ENCODE measurements at places on chromosomes 7 and 10.

DNA sequence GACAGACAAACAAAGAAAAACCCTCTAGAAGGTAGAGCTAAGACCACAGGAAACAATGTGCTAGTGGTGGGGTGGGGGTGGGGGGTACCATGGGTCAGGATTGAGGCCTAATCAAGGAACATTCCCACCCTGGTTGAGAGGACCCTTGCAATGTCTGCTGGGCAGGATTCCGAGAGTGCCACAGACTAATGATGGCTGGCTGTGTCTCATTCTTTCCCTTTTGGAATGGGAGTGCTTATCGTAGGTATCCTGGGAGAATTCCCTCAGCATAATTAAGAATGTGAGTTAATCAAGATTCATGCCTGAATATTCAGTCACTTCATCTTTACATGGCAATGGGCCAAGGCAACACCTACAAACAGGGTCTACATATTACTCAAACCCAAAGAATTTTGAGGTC is 14.7 kb upstream of the MTPN start:
- DNase-seq, result no peak

GRCh38 chr10:88598055-88598454 is 11.5 kb downstream of the LIPJ start:
- no peak for DNase-seq

DNA sequence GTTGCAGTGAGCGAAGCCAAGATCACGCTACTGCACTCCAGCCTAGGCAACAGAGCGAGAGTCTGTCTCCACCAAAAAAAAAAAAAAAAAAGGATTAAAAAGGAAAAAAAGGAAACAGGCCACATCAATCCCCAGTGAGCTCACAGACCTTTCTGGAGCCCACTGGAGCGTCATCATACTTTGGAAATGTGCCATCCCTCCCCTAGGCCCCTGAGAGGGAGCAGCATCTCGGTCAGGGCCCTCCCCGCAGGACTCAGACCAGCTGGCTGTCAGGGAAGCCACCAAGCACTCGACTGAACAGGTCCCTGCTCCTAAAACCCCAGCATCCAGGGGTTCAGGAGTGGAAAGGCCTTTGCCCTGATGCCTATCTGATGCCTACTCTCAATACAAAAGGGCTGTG is 97.9 kb upstream of the SH2B2 start:
- no peak for DNase-seq

- DNase-seq, result no peak
These were observed 29.4 kb upstream of the SLF2 start for GRCh38 chr10:100883312-100883821.

DNA sequence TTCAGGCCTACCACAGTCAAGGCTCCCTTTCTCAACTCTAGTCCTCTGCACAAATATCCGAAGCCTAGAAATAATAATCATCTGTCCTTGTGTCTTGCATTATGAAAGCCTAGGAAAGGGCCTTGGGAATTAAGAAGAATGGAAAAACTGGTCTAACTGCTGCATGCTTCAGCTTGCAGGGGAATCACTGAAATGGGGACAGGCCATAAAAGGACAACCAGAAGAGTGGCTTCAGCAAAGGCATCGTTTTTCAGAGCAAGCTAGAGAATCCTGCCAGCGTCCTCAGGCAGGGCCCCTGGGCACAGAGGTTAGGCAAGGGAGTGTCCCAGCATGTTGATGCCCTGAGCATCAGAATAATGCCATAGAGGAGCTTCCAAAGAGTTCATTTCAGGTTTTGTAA is 13.2 kb downstream of the ERVW-1 start:
- no peak for DNase-seq

GRCh38 chr10:80945264-80945880 is 407.7 kb downstream of the SH2D4B start:
- no peak for DNase-seq

DNA sequence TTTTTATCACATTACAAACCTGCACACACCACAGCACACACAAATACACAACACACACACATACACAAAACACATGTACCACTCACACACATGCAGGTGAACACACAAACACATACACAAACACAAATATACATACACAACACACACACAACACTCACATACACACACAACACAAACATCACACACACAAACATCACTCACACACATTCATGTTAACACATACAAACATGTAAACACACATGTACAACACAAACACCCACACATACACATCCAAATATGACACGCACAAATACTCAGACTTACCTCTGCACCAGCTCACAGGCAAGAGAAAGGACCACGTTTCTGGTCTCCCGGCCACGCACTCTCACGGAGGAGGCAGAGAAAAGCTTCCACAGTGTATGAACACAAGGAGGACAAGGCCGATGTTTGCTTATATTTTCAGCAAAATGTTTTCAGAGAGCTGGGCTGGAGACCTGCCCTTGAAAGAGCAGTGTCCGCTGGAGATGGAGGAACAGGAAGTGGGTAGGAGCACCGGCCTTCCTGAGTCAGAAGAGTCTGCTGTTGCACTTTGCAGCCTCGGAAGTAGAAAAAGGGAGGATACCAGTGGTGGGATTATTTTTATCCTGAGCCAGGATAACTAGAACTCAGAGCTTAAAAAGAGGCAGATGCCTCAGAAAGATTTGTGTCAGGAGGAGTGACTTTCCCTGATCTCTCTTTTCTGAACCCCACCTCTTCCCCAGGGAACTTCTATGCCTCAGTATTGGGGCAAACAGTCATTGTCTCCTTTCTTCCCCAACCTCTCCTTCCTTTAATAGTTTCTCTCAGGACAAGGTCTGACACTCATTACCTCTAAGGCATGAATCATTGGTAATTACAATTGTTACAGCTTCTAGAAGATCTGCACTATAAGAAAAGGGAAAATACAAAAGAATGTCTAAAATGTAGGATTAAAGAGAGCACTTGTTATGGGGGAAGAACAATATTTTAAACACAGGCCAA is at the start of gene GIMAP6:
GIMAP6 (minus strand) TSS at position 520 of the 999 bp plus-strand sequence. CDS start 2,243 bp downstream, outside the sequence.
- peak; percentile 43 for DNase-seq

GRCh38 chr10:119367841-119368549 is 160.6 kb downstream of the GRK5 start:
- DNase-seq, result no peak

DNA sequence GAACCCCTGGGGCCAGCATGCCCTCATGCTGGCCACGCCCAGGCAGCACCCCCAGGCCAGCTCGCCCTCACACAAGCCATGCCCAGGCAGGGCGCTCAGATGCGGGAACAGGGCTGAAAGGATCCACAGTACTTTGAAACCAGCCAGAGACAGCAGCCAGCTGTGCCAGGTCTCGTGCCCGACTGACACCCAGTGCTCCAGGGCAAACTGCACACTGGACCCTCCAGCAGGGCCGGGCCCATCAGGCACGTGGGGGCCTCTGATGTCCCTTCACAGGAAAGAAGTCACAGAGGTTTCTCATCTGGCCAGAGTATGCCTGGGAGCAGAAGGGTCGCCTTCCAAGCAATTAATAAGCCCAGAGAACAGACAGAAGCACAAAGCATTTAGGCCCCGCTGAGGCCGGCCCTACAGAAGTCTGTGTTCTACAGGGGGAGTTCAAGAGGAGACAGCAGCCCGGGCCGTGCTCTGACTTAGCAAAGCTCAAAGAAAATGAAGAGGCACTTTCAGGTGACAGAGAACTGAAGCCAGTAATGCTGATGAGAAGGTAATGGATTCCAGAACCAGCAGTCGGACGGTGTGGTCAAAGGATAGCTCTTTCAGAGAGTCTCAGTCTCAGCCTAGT is 21.4 kb downstream of the MAD1L1 start:
- DNase-seq, result no peak

GRCh38 chr10:29994811-29995210 is 64.6 kb downstream of the JCAD start:
- no peak for DNase-seq

- no peak for DNase-seq
These were observed 281.9 kb downstream of the PRPF18 start for GRCh38 chr10:13868528-13869294.

DNA sequence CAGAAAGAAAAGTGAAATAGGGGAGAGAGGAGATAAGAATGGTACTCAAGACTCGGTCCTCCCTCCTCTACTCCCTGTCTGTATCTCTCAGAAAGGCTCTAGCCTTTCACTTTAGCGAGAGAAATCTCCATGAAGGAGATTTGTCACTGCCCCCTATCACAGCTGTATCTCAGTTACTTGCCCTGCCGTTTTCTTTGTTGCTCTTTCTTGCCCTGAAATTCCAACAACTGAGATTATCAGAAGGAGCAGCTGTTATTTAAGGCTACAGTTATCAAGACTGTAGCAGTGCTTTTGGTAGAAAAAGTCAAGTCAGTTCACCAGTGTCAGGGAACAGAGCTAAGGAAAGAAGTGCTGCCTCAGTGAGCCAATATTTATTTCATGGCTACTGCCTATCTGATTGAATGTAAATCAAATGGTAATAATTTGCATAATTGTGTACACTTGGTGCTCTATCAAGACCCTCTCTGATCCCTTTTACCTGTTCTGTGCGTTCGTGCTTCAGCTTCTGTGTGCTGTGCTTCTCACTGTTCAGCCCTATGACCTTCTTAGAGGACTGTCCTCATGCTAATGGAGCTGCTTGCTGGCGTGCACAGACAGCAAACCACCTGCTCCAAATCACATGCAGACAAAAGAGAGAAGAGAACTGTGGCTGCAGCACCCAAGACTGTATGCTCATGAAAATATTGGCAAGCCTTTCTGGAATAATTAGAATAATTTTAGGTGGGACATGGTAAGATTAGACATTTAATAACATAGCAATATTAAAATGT is 180.2 kb upstream of the FAM3C start:
- DNase-seq, result no peak

DNA sequence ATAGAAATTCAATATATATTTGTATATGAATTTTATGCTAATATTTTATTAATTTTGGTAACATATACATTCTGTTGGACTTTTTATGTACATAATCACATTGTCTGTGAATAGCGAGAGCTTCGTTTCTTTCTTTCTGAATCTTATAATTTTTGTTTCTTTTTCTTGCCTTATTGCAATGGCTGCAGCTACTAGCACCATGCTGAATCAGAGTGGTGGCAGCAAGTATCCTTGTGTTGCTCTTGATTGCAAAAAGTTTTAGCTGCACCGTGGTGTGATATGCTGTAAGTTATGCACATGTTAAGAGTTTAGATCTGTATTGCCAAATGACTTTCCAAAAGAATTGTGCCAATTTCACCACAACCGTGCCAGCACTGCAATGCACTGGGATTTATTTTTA is 32.6 kb downstream of the ELFN1 start:
- DNase-seq, result no peak

- DNase-seq, result no peak
These were observed 53.1 kb downstream of the OSBPL3 start for GRCh38 chr7:24926623-24927524.

DNA sequence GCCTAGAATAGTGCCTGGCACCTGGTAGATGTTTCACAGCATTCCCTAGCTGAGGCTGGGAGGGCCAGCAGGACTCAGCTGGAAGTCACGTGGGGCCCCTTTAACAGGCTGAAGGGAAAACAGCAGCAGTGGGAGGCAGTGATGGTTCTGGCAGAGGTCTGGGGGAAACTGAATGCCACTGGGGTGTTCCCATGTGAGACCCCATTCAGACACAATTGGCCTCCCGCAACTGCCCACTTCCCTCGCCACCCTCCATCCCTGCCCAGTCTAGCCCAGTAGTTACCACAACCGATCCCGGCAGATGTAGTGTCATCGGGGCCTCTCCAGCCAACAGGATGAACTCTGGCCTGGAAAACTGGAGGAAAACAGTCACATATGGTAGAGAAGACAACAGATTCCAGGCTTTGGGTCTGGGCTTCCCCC is 38.3 kb downstream of the FRMPD2 start:
- no peak for DNase-seq

DNA sequence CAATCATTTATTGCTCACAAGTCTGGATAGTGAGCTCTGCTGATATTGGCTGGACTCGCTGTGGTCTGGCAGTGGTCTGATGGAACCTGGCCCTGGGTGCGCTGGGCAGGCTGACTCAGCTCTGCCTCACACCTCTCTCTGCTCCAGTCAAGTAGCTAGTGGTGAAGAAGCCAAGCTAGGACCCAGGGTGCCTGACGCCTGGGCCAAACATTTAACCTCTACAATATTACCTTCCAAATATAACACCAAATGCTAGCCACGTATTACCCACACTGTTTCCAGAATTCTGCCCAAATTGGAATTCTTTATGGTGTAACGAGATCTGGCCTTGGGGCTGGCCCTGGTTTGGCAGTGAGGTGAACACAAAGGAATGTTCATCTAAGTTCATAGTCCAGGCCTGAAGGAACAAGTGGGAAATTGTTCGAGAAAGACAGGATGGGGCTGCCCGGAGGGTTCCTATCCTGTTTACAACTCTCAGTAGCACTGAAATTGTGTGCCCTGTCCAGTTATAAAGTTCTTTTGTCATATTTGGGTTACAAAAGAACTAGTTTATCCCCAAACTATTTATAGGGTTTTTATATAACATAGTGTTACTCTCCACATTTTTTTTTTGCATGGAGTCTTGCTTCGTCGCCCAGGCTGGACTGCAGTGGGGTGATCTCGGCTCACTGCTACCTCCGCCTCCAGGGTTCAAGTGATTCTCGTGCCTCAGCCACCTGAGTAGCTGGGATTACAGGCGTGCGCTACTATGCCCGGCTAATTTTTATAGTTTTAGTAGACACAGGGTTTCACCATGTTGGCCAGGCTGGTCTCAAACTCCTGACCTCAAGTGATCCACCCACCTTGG is 16.3 kb downstream of the OR2AE1 start:
- DNase-seq, result no peak

- peak; percentile 33 for DNase-seq
These were observed 121.8 kb upstream of the AFAP1L2 start for GRCh38 chr10:114526126-114526503.

DNA sequence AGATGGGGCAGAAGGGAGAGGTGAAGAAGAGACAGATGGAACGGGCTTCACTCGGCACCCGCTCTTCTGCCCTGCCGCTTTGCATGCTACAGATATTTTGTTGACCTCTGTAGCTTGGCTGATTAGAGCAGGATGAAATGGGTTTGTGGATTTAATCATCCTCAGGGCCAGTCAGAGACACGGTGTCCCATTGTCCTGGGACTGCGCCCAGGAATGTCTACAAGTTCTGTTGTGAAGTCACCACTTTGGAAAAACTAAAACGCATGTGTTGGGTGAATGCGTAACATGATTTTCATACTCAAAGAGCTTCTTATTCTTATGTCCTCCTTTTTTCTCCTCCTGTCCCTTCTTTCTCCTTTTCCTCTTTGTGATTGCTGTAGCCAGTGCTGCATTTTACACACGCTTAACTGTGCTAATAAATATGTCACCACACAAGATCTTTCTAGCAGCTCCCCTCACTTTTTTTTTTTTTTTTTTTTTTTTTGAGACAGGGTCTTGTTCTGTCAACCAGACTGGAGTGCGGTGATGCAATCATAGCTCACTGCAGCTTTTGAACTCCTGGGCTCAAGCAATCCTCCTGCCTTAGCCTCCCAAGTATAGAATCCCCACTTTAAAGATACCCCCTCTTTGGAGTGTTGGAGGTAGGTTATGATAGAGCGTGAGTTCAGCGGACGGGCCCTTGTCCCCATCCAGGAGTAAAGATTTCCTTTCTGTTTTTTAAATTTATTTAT is 3.4 kb downstream of the CPA4 start:
- no peak for DNase-seq

- no peak for DNase-seq
These were observed 116.5 kb downstream of the ELAPOR2 start for GRCh38 chr7:86942995-86943394.

GRCh38 chr7:119392-120163 is 72.8 kb upstream of the FAM20C start:
- peak; percentile 21 for DNase-seq
